ENCODE measurements at places on chromosomes 3 and 15. TPM values are rescaled to one million over a fixed set of nuclear protein-coding genes. Genes with fewer than 3 reads are reported as not detected.

- no peak for DNase-seq
- peaks cover 48% of the 10 kb centered on the region for H3K4me1 ChIP-seq
- no peaks in the 10 kb centered on the region for H3K27me3 ChIP-seq
- H3K36me3 ChIP-seq, result no peaks in the 10 kb centered on the region
Observed at GRCh38 chr3:21778715-21779114, 27.7 kb upstream of the ZNF385D start.

GRCh38 chr3:128011140-128011539 lies 41.1 kb upstream of the SEC61A1 start:
- no peak for DNase-seq
- no peaks in the 10 kb centered on the region for H3K4me1 ChIP-seq
- no peaks in the 10 kb centered on the region for H3K36me3 ChIP-seq
- no peaks in the 10 kb centered on the region for H3K27me3 ChIP-seq
- H3K27ac ChIP-seq, result no peak overlapping the region

DNA sequence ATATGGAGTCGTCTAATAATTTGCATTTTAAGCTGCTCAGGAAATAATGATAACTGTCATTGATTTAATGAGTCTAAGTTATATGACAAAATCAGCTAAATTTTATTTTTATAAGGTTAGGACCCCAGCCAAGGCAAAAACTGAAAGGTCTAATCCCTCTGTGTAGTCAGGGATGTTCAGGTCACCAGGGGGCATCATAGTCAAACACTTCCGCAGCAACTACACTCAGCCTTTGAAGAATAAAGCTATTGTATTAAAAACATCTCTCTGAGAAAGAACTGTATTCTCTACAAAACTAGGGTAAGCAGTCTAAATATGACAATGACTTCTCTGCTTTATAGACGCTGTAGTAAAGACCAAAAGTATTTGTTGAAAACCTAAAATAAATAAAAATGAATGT lies 15.0 kb downstream of the INTS14 start:
- H3K27ac ChIP-seq, result no peak overlapping the region
- DNase-seq, result no peak
- H3K27me3 ChIP-seq, result no peaks in the 10 kb centered on the region
- H3K36me3 ChIP-seq, result peaks cover 72% of the 10 kb centered on the region
- H3K4me3 ChIP-seq, result no peak overlapping the region

DNA sequence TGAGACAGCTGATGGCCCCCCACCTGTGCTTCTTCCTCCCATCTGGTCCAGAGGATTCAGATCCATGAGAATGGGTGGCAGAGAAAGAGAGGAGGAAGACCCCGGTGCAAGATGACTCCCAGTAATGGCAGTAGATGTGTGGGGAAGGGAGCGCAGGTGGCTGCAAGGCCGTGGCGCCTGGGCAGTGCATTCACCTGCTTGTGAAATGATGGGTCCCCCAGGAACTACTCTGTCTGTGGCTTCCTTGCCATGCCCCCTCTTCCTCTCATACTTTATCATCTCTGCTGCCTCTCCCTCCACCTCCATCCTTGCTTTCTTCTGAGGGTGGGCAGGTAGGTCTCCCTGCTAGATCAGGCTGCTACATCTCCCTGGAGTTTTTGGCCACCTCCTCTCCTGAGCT lies 23.3 kb downstream of the ZNF710 start:
- DNase-seq, result peak; percentile 30
- H3K36me3 ChIP-seq, result no peaks in the 10 kb centered on the region
- no peak overlapping the region for H3K4me3 ChIP-seq

- H3K27ac ChIP-seq, result no peak overlapping the region
- H3K36me3 ChIP-seq, result no peaks in the 10 kb centered on the region
- H3K4me3 ChIP-seq, result peak overlapping the region; percentile 65
- H3K27me3 ChIP-seq, result peaks cover 3% of the 10 kb centered on the region
- DNase-seq, result peak; percentile 70
- H3K4me1 ChIP-seq, result peaks cover 11% of the 10 kb centered on the region
Observed at GRCh38 chr3:183178833-183179549, 16.5 kb upstream of the LAMP3 start.

DNA sequence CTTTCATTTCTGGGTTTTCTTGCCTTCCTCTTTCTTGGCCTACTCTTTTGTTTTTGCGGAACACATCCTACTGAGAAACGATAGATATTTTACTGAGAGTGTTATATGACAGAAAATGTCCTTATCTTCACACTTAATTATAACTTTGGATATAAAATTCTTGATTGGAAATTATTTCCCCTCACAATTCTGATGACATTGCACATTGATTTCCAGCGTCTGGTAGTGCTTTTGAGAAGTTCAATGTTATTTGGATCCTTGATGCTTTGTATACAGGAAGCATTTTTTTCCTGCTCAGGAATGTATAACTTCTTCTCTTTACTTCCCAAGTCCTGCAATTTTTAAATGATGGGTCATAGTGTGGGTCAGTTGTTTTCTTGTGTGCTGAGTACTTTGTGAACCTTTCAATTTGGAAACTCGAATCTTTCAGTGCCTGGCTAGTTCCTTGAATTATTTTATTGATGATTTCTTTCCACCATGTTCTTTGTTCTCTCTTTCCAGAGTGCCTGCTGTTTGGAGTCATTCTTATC lies 183.9 kb downstream of the PDCD6IP start:
- DNase-seq, result no peak
- no peaks in the 10 kb centered on the region for H3K36me3 ChIP-seq
- no peaks in the 10 kb centered on the region for H3K4me1 ChIP-seq
- H3K4me3 ChIP-seq, result no peak overlapping the region
- no peaks in the 10 kb centered on the region for H3K27me3 ChIP-seq

Gene PCLAF
- not detected for total RNA-seq

Gene MST1R
- total RNA-seq, result not detected

Measured in ascending aorta (tissue), 2 donors.